CD8-positive, alpha-beta memory T cell (primary cell): ENCODE measurements at places on chromosomes 5 and 9.

DNA sequence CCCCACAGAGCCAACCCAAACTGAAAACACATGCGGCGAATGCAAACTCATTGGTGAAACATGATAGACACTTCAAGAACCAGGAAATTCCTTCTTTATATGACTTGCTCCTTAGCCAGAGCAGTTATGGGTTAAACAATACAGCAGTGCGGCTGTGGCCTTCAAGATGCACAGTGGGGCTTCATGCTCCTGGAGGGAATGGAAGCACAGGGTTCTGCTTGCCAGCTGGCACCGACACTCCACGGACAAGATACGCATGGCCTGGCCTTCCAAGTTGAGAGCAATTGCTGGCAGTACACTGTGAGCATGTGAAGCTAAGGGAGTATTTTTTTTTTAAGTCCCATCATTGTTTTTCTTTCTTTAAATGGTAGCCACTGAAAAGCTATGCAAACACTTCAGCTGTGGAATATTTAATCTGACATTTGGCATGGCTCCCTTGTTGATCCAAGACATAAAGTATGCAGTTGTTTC lies 451.6 kb upstream of the CD180 start:
- DNase-seq: no peak

GRCh38 chr9:137241490-137242268 lies 592 bp downstream of the TUBB4B start:
- no peak for DNase-seq

- no peak for DNase-seq
Measured at GRCh38 chr9:86828631-86829030, 118.7 kb downstream of the GAS1 start.

GRCh38 chr5:32542216-32543059 lies 42.9 kb upstream of the SUB1 start:
- no peak for DNase-seq

- no peak for DNase-seq
Measured at GRCh38 chr5:142293486-142293885, 31.3 kb downstream of the SPRY4 start.

DNA sequence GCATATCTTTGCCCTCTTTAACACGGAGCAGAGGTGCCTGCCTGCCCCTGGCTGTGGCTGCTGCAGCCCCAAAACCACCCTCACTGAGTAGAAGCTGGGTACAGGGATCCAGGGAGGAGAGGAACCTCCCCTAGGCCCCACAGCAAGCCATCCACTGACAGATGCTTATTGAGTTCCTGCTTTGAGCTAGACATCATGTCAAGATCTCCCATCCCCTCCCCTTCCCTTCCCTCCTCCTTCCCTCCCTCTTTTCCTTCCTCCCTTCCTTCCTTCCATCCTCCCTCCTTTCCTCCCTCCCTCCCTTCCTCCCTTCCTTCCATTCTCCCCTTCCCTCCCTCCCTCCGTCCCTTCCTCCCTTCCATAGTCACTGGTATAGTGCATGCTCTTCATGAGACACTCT lies 29.3 kb downstream of the GOLGA2 start:
- no peak for DNase-seq

DNA sequence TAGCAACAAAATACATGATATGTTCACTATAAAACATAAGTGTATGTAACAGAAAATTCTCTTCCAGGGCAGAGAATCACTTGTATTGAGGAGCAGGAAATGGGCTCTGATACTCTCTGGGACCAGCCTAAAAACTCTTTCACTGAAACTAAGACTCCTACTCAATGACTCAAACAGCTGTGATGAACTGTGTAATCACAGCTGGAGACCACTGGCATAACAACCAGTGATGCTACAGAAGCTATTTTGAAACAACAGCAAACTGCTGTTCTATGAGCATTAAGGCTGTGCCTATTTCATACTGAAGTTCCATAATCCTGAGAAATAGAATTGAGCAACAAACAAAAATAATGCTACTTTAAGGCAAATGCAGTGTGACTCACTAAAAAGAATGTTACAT lies 594.0 kb downstream of the HINT1 start:
- no peak for DNase-seq

DNA sequence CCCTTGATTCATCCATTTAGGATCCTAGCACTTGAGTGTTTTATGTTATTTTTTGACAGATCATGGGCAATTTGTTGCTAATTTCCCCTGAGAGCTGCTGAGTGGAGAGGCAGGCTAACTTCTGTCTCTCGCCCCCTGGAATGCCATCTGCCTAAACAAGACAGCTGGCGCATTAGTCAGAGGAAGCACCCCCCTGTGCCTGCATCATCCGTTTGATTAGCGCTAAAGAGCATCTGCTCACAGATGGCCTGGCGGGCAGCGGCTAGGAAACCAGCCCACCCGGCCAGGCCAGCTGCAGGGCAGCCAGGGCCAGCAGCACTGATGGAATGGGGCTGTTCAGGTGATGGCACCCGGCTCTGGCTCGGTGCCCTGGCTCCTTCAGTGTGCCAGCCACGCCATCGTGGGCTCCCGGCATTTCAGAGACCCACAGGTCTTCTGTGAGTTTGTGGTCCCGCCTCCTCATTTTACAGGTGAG lies 22.9 kb upstream of the ASS1 start:
- DNase-seq: no peak

- DNase-seq: no peak
Measured at GRCh38 chr9:456365-456764, 241.7 kb downstream of the DOCK8 start.

DNA sequence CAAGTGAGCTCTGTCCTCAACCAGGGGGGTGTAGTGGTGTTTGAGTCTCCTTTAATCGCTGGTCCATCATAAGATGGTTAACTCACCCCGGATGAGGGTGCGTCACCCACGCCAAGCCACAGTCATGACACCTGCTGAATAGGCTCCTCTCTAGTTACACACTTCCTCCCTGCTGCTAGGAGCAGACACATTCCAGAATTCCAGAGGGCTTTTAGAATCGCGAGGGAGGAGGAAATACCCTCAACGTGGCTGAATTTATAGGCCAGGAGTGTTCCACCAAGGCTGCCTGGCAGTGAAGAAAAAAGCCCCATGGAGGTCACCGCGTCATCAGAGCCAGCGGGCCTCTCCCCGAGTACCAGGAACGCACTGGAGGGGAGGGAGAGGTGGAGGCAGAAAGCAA lies 5.1 kb downstream of the GLRX start:
- DNase-seq: peak; percentile 59

- DNase-seq: no peak
Measured at GRCh38 chr5:176624938-176625337, 5.4 kb downstream of the SNCB start.

DNA sequence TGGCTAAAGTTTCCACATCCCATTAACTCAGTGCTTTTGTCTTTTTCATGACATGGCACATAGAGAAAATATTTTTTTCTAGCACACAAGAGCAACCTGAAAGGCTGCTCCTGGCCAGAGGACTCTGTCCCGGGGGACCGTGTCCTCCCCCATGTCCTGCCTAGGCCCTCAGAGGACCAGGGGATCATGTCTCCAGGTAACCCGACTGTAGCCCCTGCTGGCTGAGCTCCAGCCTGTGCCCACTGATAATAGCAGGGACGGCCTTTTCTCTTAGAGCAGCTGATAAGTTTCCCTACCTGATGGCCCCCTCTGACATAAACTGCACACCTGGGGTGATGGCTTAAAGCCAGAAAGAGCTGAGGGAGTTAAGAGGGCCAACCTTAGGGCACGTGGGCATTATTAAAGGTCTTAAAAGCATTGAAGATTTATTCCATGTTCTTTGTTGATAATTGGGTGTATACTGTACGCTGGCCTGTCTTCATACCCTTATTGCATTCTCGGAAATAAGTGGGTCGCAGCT lies 5.9 kb downstream of the HDHD3 start:
- DNase-seq: no peak

DNA sequence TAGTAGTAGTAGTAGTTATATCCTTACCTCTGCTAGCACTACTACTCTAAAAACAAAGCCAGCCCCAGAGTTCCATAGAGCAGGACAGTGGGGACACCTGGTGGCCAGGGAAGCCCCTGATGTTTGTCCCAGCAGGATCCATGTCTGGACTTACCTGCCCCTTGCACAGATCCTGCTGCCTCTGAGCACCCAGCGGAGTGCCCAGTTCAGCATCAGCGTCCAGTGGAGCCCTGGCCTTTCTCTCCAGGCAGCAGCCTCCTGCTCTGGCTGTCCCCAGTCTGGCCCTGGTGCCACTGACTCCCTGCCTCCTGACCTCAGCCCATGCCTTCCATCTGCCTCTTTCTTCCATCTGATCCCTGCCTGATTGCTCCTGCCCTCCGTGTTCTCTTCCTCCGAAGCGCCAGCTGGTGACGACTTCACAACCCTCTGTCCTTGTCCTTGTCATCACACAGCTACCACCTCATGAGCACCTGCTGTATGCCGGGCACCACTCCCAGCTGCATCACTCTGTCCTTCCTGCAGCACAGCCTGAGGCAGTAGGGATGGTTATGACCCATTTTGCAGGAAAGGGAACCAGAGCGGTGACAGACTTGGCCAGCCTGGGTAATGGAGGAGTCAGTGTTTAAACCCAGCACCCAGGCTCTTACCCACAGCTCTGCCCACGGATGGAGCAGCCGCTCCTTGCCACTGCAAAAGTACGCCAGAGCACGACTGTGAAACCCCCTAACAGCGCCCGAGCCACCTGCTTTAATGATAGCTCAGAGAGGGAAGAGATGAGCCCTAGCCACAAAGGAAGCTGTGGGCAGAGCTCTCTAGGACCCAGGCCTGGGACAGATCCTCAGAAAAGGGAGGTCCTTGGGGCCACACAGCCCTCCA lies 11.5 kb downstream of the SARDH start:
- peak; percentile 56 for DNase-seq

GRCh38 chr5:17147617-17148016 lies 69.8 kb upstream of the BASP1 start:
- no peak for DNase-seq

DNA sequence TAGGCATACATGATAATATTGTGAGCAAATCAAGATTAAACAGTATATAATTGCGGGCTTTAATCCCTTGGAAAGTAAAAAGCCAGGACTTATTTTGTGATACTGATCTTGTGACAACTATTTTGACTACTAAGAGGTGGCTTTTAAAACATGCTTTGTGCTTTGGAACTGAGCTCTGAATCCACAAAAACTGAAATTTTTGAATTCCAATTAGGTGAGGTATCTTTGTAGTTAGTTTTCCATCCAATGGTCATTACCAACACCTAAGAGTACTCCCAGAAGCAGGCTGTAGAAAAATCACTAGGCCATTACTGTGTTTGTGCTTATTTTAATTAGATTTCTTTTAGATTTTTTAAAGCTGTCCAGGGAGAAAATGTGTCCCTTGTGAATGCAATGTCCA lies 559.5 kb upstream of the WWC1 start:
- no peak for DNase-seq

- peak; percentile 68 for DNase-seq
Measured at GRCh38 chr5:178249191-178249989, 16.8 kb upstream of the PHYKPL start.

DNA sequence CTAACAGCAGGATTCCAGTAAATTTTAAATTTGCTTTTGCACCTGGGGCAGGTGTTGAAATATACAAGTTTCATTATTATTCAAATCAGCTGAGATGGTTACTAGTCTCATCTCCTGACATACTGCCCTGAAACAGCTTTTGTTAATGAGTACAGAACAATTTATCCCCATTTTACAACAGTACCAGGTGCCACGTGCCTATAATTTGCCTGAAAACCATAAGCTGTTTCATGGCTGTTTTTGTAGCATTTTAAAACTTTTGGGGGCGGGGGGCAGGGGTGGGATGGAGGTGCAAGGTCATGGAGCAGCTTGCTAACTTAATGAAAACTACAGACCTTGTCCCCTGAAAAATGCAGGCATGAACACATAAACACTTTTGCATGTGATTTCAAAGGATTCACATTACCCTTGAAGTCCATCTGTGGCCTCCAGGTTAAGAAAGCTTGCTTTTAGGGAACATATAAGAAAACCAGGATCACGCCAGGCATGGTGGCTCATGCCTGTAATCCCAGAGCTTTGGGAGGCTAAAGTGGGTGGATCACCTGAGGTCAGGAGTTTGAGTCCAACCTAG lies 42.1 kb downstream of the TIMD4 start:
- DNase-seq: no peak

- DNase-seq: no peak
Measured at GRCh38 chr9:136107953-136108647, 10.6 kb downstream of the TMEM250 start.

DNA sequence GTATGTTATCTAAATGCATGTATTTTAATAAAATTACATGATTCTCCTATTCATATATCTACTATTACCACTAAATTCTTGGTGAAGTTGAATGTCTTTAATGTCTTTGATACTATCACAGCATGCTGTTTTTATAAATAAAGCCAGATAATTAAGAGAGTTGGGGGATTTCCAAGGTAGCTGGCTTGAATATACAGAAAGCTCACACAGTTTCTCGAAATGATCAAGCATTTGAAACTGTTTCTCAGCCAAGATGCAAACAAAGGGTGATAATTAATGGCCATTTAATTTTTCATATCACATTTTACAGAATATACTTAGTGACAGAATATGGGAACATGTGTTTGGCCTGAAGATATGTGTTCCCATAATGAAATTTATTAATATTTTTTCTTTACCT lies 145.6 kb upstream of the CDH12 start:
- DNase-seq: no peak

DNA sequence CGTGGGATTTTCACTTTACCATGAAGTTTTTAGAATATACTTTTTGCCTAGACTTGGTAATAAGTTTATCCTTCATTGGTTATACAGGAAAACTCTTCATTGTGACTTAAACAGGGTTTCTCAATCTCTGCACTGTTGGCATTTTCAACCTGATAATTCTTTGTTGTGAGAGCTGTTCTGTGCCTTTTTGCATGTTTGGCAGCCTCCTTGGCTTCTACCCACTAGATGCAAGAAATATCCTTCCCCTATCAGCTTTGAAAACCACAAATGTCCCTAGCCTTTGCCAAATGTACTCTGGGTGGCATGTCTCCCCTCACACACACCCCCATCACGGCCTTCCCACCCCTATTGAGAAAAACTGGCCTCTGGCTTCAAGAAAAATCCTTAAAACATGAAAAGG lies 180.9 kb downstream of the ESM1 start:
- no peak for DNase-seq

GRCh38 chr9:91178281-91179236 lies 183.2 kb downstream of the AUH start:
- no peak for DNase-seq

DNA sequence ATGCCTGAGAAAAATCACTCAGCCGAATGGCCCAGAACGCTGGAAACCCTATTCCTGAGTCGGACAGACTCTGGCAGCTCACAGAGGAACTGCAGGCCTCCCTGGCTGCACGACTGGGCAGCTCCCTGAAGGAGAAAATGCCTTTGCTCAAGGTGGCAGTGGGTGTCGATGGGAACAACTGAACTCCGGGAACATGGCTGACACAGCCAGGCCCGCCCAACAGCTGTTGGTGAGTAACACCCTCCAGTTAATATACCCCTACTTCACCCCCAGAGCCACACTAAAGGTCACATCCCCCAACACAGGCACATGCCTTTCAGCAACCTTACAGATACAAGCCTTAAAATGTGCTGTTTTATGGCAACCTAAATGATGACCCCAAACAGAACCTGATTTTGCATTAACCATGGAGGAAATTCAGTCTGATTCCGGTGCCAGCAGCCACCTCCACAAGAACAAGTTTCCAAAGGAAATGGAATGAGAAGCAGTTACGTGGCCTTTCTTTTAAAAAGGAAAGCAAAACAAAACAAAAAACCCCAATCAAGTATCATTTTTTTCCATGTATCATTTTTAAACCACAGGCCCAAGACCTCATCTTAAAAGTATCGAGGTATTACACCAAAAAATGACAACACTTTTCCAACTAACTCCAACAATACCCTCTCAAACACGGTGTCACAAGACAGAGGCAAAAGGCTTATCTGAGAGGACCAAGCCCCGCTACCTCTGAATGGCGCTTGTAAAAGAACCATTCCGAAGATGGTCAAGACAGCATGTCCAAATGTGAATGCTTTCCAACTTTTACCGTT lies 3.1 kb downstream of the KLF9 start:
- no peak for DNase-seq
